CD4-positive, alpha-beta T cell treated with Interleukin-10 for 1 hour (primary cell): ENCODE measurements at places on chromosomes 12 and 14.
A peak's percentile ranks its signal among the peaks of the same experiment; 100 is the strongest.

GRCh38 chr12:55703901-55704761, 3.6 kb downstream of the ITGA7 start:
- no peak for DNase-seq

DNA sequence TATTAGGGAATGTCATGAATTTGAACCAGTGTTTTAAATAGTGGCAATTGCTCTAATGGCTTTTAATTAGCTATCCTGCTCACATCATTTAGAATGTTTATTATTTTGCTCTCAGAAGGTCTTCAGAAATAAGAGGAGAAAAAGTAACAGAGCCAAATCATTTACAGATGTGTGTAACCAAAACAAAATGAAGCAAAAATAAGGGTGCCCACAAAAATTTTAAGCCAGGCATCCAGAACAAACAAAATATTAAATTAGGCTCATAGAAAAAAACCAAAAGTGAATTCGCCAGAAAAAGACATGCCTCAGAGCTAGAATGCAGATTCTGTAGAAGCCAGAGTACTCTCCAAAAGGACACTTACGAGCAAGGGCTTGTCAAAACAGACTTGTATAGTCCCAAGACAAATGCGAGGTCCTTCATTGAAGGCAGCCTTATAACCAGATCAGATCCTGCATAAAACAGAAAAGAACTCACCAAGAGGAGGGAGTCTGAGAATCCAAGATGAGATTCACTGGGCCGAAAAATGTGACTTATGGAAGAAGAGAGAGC, 20.2 kb upstream of the SERPINA1 start:
- DNase-seq, result no peak

GRCh38 chr12:116433249-116433648, 125.9 kb upstream of the MAP1LC3B2 start:
- DNase-seq, result no peak

- DNase-seq, result no peak
Observed at GRCh38 chr12:62400135-62400534, 66.5 kb upstream of the MON2 start.

DNA sequence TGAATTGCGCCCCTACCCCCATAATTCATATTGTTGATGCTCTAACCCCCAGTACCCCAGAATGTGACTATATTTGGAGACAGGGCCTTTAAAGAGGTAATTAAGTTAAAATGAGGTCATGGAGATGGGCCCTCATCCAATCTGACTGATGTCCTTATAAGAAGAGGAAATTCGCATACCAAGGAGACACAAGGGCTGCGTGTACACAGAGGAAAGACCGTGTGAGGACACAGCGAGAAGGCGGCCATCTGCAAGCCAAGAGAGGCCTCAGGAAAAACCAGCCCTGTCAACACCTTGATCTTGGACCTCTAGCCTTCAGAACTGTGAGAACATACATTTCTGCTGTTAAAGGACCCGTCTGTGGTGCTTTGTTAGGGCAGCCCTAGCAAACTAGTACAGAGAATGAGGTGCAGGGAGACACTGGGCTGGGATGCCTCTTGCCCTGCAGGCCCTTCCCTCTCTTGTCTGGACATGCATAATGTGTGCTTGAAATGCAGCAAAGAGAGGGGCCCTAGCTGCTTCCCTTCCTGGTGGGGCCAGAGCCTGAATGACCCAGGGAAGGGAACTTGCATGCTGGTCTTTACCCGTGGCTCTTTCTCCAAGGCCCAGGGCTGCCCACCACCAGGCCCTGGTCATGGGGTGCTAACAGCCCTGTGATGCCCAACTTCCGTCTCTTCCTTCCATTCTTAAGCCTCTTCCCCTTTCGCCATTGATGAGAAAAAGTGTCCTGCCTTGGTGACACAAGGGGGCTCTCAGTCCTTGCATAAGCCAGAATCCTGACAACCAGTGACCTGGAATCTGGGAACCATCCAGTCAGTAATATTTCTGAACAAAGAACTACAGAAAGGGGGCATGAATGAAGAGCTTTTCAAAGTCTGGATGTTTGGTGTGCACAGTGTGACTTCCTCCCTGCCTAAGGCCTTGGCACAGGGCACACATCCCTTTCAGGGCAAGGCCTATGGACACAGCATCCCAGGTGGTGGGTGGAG, 50.0 kb upstream of the GPATCH2L start:
- no peak for DNase-seq

DNA sequence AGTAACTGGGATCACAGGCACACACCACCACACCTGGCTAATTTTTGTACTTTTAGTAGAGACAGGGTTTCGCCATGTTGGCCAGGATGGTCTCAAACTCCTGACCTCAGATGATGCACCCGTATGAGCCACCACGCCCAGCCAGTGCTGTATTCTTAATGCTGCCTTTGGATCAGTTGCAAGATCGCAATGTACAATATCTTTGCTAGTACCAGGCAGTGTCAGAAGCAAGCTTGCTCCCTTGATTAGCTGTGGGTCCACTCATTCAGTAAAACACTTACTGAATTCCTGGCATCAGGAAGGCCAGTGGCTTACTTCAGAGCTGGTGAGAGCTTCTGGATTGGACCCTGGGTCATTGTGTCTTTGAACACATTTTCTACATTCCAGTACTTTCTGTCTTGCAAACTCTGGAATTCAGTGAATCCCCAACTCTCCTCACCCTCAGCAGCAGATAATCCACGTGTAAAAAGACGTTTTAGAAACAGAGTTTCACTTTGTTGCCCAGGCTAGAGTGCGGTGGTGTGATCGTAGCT, 1183.7 kb downstream of the AACS start:
- DNase-seq, result no peak

DNA sequence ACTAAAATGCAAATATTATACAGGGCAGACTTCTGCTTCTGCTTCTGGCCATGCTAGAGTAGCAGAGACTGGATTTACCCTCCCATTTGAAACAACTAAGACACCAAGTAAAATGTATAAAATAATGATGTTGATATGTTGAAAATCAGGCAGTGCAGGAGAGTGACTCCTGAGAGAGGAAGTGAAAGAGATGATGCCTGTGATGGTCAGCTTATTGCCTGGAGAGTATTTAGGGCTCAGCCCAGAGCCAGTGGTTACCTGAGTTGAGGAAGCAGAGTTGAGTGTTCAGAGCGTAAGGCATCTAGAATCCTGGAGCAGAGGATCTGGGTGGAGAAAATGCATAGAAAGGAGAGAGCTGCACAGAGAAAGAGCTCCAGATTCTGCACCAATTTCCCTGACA, 131.8 kb upstream of the C14orf180 start:
- no peak for DNase-seq

GRCh38 chr12:71447691-71448132, 8.1 kb downstream of the LGR5 start:
- no peak for DNase-seq

DNA sequence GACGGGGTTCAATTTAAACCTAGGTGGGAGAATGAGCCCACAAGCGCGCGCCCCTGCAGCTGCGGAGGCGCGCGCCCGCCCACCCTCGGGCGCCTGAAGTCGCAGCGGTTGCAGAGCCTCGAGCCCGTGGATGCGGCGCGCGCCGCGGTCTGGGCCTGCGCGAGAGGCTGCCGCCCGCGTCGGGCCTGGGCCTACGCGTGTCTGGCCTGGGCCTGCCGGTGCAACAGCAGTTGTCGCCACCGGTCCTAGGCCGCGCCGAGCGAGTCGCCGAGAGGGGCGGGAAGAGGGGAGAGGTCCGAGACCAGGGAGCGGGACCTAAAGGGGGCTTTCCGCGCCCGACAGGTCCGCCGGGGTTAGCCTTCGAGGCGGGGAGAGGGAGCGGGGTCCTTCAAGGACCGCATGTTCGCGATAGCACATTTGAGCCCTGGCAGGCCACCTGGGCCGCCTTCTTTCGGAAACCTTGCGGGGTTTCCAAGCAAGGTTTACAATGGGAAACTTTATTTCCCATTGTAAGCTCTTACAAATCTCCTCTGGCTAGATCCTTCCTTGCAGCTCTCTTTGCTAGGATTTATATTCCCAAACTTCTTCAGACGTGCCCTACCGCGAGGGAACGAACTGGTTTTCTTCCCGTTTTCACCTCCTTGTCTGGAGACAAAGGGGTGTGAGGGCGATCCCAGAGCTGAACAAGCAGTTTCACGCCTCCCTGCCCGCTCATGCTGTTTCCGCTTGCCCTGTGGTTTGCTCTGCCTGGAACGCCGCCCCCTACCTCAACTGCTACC, 6.8 kb downstream of the SIX6 start:
- no peak for DNase-seq

DNA sequence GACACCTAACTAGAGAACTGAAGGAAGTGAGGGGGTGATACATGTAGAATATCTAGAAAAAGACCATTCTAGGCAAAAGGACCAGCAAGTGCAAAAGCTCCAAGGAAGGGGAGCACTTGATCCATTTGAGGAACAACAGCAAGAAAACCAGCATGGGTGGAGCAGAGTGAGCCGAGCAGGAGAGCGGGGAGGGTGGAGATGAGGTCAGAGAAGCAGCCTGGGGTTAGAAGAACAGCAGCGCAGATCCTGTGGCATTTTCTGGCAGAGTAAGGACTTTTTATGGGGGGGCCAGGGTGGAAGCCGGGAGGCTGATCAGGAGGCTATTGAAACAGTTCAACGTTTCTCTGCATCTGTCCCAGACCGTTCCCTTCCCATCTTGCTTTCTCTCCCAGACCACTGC, 24.5 kb upstream of the TMCC3 start:
- no peak for DNase-seq

DNA sequence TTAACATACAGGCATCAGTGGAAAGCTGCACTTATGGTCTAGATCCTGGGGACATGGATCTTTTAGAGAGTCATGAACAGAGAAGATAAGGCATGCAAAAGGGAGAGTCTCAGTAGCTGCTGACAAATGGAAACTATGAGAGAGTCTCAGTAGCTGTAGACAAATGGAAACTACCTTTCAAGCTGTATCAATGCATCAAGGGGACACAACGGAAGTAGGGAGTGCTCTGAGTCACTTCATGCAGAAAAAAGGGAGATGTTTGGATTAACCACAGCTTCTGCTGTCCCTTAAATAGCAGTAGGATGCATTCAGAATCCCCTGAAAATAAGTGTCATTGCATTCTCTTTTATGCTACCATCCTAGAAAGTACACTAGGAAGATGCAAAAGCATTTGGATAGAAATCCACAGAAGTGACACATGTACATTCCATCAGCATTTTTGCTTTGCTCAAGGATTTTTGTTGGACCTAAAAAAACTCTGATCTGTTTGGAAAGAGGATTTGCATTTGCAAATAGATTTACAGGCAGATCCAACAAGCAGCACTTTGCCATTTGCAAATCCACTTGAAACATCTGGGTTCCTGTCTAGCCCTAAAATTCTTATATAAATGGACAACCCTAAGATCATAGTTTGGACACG, 227.5 kb upstream of the LMO3 start:
- no peak for DNase-seq

DNA sequence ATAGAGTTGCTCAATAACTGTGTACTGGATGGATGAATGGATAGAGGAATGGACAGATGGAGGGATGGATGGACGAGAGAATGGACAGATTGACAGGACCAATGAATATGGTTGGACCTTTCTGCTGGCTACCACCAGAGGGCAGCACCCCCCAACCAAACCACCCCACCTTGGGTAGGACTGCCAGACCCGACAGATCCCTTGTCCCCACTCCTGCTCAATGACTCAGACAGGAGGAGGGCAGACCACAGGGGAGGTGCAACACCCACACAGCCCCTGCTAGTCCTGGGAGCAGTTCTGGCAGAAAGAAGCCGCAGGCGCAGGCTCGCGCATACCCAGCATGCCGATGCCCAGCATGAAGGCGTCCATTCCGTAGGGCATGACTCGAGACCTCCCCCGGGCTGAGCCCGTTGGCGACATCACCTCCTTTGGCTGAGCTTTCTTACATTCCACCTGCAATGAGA, 12.4 kb downstream of the MSI1 start:
- peak; percentile 72 for DNase-seq

DNA sequence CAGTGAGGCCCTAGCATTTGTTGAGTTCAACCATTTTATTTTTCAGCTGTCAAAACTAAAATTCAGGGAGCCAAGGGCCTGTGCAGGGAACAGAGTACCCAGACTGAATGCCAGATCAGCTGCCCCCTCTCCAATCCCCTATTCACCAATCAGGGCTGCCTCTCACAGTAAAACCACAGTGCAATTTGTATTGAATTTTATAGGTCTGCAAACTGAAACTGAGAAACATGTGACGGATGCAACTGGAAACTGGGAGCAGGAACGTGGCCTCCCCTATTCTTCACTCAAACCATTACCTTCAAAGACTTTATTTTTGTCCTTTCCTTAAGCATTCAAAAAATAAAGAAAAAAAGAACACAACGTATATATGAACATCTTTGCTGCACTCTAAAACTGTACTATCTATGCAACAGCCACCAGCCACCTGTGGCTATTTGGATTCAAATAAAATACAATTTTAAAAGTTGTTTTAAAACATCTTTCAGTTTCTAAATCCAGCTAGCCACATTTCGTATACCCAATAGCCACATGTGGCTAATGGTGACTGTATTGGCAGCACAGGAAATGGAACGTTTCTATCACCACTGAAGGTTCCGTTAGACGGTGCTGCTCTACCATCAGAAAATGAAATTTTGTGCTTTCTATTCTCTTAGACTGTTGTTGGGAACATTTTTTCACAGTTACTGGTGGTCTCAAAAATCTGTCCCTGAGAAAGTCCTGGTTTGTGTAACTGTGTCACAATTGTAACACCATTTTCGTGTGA, 371.3 kb upstream of the FAR2 start:
- no peak for DNase-seq

GRCh38 chr14:94697773-94698556, 71.9 kb downstream of the GSC start:
- no peak for DNase-seq

GRCh38 chr14:72634691-72635616, 258.9 kb downstream of the DPF3 start:
- DNase-seq, result no peak

GRCh38 chr14:94653321-94653720, 41.1 kb downstream of the SERPINA3 start:
- no peak for DNase-seq

DNA sequence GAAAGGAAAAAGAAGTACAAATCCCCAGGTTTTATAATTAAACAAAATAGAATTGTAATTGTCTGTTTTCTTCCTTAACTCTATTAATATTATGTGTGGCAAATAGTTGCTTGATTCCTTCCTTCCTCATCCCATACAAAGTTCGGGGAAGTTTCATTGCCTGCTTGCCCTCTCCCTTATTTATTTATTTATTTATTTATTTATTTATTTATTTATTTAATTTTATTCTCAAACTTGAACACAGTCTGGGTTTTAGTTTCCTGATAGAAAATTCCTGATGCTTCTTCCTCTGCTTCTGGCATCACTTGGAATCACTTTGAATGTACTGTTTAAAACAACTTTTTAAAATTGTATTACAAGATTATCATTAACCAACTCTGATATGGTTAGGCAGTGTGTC, 145.8 kb upstream of the SOX5 start:
- no peak for DNase-seq

DNA sequence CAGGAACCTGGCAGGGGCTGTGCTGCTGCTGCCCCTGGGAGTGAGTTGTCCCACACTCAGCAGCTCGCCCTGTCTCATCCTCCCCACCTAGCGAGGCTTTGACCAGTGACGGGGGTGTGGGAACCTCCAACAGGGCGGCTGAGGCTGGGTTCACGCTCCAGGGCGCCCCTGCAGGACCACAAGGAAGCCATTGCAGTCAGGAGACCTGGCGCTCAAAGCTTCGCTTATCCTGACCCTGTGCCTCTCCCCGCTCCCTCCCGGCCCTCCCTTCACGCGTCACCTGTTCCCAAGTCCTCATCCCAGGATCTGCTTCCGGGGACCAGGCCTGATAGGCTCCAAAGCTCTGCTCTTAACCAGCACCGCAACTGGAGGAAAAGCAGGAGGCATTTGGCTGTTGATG, 272.0 kb upstream of the SFSWAP start:
- no peak for DNase-seq

- DNase-seq, result no peak
Observed at GRCh38 chr12:47947341-47947740, 16.1 kb upstream of the TMEM106C start.

GRCh38 chr12:120194226-120194533, 335 bp downstream of the GCN1 start:
- no peak for DNase-seq
